ENCODE measurements at places on chromosomes 13 and 19.

DNA sequence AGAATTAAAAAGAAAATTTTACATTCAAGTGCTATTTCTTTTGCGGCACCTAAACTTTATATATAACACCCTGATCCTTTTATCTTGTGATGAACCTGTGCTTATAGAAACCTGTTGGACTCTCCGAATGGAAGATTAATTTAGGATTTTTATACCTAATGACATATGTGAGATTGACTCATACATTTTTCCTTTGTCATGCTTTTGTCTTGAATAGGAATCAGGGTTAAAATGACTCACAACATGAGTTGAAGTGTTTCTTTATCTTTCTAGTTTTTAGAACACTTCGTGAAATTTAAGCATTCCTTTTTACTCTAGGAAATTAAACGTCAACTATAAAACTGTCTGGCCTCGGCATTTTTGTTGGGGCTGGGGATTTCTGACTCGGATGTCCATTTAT lies 378.9 kb downstream of the PCDH20 start:
- no peak for DNase-seq

GRCh38 chr13:110123041-110123809 lies 183.7 kb downstream of the COL4A1 start:
- DNase-seq = no peak

DNA sequence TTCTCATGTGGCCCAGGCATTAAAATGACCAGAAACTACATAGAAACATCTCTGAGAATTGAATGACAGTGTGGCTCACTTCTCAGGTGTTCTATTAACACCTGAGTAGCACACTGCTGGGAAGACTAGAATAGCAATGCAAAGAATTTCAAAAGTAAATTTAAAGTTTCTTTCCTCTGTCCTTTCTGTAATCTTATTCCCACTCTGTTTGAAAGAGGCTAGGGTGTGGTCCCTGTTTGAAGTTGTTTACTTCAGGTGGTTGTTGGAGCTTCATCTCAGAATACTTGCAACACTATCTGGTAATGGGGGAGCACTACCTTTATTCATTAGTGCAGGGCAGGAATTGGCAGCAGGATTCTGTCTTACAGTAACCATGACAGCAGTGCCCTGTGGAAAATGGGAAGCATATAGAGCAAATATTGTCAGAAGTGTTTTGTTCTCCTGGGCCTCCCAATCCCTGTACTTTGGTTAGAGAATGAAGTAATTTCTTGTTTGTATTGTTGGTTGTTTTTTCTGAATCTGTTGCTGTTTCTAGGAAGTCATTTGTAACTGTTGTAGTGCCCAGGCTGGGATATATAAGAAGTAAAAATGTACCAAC lies 1210.2 kb upstream of the ATXN8OS start:
- no peak for DNase-seq

DNA sequence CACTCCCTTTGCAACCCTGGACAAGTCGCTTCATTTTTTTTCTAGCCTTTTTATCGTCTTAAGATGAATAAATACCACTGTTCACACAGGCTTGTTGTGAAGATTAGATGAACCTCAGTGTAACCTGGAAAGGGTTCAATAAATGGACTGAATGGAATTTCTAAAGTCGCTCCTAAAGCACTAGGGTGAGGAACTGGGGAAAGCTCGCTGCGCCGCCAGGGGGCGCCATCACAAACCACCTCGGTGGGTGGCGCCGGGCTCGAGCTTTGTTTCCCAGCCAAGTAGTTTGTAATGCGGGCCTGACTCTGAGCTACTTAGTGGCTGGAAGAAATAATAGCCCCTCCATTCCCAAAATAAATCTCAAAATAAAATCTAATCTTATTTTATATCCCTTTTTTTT lies 2.2 kb upstream of the CEACAM6 start:
- peak; percentile 79 for DNase-seq

- DNase-seq = no peak
Measured at GRCh38 chr19:34806976-34807860, 34.2 kb upstream of the ZNF599 start.

DNA sequence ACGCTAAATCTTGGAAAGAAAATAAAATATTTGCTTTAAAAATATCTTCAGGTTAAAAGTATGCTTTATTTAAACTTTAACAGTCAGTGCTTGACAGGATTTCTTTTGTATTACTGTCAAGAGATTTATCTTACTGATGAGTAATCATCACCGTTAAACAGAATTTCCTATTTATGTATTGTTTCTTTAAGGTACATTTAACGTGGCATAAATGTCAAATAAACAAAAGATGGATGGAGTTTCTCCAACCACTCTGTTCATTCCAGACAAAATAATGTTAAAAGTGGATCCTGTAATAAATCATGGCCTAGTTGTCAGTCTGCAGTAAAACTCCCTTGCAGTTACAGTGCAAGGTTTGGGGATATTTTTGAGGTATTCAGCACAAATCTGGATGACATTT lies 298.3 kb downstream of the DIAPH3 start:
- no peak for DNase-seq

DNA sequence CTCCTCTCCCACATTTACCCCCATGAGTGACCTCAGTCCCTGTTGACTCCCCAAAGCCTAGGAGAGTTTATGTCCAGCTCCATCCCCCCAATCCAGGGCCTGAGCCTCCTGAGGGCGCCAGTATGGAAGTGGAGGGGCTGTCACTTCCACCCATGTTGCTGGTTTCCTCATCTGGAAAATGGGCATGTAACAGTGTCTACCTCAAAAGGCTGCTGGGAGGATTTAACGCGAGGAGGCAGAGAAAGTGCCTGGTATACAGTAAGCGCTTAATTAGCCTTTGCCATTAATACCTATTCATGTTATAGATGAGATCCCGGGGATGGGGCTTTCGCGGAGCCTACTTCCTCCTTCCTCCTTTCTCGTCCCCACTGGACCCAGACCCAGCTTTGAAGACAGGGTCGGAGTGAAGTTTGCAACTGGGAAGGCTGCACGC lies 476 bp downstream of the TYK2 start:
- DNase-seq = no peak

DNA sequence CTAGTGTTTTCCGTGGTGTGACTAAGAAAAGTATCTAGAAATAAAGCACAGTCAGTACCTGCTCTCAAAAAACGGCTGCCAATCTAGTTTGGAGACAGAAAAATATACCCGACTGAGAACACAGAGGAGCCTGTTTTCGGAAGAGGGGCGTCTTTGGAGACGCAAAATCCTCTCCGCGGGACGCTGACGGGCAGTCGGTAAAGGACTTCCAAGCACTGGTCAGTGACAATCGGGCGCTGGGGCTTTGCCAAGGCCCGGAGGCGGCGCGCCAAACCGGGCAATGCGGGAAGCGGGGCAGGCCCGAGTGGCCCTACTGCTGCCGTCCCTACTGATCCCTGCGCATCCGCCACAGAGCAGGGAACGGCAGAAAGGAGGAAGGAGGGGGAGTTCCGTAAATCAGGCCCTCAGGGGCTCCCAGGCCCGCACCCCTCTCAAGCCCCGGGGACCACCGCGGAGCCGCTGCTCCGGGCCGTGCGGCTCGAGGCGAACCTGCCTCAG lies 588 bp upstream of the DPY19L3 start:
- peak; percentile 24 for DNase-seq

DNA sequence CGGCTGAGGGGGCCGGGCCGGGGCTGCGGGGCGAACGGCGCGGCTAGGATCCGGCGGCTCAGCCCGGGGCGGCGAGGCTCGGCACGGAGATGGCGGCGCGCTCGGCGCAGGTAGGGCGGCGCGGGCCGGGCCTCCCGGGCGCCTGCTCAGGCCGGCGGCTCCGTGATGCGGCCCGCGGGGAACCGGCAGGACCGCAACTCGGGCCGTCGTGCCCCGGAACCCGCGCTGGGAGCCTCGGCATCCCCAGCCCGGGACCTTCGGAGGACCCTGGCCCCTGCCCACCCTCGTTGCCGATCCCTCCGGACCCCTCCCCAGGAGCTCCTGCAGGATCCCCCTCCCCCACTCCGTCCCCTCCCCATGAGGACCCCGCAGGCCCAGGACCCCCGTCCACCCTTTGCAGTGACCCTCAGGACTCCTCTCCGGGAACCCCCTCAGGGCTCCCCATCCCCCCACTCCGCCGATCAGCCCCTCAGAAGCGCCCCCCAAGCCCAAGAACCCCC lies 304 bp downstream of the EVI5L start:
- DNase-seq = no peak

- DNase-seq = no peak
Measured at GRCh38 chr13:99500839-99501183, 461 bp upstream of the TM9SF2 start.

DNA sequence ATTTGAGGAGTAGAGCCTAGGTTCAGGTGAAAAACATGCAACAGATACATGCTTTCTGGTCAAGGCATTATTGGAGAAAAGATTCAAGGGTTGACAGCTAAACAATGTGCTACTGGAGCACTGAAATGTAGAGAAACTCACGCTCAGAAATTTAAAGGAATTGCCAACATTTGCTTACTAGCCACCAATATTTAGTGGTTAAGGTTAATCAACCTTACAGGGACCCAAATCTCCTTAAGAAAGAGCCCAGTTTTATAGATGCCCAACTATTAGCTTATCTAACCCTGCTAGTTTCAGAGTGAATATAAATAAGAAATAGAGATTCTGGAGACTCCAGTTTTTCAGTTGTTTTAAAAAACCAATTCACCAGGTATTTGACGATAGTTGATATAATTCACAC lies 203.6 kb downstream of the DACH1 start:
- DNase-seq = no peak

GRCh38 chr19:29013325-29013724 lies 199.6 kb downstream of the UQCRFS1 start:
- no peak for DNase-seq

GRCh38 chr19:42301646-42302203 lies at the start of gene PRR19:
PRR19 (plus strand) TSS chr19:42302132; CDS start chr19:42309585, 7,453 bp downstream.
- DNase-seq = peak; percentile 30

GRCh38 chr19:56155124-56155687 lies 14.1 kb downstream of the ZNF444 start:
- DNase-seq = no peak

DNA sequence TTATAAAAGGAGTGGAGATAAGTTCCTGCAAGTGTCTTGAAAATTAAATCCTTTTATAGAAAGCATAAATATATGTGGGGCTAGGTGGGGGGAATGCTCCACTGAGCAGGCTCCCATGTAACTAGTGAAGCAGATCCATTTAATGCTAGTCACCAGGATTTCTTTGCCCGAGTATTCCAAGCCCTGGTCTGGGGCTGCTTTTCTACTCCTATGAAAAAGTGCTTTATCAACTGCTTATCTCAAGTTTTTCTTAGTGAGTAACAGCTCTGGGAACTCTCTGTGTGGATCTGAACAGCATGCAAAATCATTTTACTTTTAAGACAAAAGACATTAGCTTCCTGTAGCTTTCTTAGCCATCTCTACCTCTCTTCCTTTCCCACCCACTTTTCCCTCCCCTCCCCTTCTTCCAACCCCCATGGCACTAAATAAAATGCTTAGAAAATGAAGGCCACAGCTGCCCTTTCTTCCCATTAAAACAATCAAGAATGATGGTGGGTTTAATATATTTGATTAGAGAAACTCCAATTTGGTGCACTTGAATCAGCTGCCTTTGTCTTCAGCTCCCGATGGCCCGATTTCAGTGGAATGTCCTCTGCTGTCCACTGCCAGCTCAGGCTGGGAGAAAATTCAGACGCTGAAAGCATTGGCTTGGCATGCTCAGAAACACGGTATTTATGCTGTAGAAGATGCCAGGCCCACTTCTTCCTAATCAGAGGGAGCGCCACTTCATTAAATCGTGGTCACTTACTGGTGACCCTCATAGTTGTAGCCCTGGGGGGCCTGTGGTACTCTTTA lies 475.1 kb downstream of the FOXO1 start:
- DNase-seq = no peak

DNA sequence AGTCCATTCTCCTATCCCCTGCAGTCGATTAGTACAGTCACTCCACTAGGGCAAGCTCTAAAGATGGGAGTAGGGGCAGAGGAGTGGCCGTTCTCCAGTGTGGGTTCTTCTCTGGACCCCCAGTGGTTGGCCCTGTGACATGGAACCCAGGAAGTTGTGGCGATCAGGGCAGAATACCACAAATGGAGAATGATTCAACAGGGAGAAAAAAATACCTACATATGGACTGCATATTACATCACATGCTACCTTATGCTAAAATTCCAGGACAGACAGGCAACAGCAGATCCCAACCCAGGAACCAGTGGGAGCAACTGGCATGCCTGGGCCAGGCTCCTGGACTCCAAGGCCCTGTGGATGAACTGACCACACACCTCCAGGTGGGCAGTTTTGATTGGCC lies 20.4 kb downstream of the POU2F2 start:
- DNase-seq = no peak

DNA sequence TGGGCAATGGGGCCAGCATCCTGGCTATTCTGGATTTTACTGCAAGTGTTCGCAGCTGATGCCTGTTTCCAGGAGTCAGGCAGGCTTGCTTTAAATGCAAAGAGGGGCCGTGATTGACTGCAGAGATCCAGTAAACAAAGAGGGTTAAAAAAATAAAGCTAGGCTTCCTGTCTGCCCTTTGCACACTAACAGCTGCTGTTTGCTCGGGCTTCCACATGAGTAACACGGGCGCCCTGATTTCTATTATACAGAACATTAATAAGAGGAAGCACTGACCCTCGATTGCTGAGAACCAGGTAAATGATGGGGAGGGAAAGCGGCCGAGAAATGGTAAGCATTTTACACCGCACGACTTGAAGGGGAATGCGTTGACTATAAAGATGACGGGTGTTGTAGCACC lies 254.2 kb upstream of the ZNF507 start:
- DNase-seq = no peak

- peak; percentile 64 for DNase-seq
Measured at GRCh38 chr19:2289714-2290435, 7.9 kb upstream of the PEAK3 start.

DNA sequence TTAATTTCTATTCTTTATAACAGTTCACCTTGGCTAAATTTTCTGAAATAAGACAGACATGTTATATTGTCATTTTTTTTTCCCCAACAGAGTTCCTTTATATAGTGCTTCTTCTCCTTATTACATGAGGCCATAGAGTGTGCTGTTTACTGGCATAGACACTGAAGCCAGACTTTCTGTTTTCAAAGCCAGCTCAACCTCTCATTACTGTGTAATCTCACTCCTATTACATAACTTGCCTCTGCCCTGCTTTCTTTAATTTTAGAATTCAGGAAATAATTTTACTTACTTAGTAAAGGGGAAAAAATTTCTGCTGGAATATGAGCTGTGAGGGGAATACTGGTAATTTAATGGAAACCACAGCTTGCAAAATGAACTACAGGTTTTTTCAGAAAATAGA lies 1380.4 kb downstream of the SLITRK1 start:
- DNase-seq = no peak

DNA sequence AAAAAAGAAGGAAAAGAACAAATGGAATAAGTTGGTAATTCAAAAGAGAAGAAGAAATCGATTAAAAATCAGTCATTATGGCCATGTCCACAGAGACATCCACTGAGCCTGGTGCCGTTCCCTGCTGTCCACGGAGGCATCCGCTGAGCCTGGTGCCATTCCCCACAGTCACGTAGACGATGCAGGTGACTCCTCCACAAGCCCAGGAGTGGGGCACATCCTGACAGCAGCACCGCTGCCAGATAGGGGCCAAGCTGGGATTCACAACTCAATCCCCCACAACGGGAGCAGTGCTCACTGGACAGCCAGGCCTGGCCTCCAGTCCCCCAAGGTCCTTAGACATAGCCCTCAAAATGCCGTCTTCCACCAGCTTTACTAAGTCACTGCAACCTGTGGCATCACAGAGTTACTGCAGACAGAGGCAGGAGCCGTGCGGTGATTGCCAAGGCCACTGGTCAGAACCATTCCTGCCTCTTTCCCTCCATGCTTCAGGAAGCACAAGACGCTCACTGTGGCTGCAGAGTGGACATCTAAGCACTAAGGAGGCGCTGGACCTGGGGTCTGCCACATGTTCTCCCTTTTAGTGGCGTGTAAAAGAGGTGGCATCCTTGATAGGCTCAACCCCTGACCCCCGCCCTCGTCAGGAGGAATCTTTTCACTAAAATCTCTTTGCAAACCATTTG lies 131.5 kb upstream of the SPACA7 start:
- DNase-seq = no peak
